ENCODE measurements at places on chromosomes 2 and 18.
A peak's percentile ranks its signal among the peaks of the same experiment; 100 is the strongest.

DNA sequence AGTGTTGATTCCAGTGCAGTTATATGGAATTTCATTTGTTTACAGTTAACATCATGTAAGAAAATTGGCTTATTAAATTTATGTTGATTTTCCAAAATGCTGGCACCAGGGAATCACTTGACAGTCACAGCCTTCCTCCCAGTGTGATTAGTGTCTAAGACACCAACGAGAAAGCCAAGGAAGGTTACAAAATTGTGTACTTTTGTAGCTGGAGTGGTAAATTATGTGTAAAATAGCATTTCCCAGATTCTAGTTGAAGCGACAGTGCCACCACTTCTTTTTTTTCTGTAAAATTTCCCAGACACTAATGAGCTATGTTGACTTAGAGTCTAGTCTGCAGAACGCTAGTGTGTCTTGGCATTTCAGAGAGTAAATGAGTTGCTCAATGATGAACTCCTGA, 101.3 kb downstream of the NCK2 start:
- DNase-seq = no peak

GRCh38 chr2:14903709-14904374, 271.3 kb downstream of the LRATD1 start:
- DNase-seq = peak; percentile 81

DNA sequence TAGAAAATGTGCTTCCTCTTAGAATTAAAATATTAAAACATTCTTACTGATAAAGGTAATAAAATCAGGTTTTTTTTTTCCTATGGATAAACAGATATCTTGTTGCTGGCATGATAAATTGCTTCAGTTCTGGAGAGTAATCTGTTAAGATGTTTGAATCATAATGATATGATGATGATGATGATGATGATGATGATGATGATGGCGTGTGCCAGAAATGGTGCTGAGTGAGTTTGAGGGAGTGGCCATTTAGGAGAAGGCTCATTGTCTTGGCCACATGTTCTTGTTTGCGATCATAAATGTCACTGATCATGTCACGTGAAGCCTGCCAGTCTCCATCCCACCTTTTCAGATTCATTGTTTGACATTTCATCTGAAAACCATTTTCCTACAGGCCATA, 35.0 kb downstream of the ADAM23 start:
- no peak for DNase-seq

DNA sequence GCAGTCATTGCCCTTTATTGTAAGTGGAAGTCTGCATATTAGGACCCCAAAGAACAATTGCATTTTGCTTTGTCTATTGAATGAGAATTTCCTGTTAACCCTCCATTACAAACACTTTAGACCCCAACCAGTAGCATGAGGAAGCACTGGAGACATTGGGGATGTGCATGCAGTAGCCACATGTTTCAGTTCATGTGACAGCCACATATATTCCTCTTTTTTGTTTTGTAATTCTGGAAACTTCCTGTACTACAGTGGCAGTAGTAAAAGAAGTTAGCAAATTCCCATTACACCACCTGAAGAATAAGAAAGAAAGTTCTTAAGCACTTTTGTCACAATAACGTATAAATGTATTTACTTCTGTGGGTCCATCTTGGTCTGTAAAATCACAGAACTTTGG, 281.1 kb upstream of the SLC14A2 start:
- DNase-seq = no peak

DNA sequence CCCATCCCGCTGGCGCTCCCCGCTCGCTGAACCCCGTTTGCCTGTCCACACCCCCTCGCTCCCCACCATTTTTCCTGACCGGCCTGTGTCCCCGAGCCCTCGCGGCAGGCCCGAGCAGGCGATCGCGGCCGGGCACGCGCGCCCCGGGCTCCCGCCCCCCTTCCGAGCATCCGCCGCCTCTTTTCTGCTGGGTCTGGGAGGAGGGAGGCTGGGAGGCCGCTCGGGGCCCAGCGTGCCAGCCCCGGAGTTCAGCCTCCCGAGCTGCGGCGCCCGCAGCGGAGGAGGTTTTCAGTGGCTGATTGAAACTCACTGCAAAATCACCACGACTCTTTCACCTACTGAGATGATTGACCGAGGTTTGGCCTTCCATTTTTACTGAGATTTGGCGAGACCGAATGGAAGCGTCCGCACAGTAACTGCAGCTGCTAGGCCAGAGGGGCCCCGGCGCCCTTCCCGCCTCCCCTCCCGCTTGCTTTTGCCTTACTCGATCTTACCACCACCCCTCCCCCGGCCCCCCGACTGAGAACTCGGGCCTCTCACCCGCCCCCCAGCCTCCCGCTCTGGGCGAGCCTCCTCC, 4.8 kb downstream of the SOX11 start:
- no peak for DNase-seq

DNA sequence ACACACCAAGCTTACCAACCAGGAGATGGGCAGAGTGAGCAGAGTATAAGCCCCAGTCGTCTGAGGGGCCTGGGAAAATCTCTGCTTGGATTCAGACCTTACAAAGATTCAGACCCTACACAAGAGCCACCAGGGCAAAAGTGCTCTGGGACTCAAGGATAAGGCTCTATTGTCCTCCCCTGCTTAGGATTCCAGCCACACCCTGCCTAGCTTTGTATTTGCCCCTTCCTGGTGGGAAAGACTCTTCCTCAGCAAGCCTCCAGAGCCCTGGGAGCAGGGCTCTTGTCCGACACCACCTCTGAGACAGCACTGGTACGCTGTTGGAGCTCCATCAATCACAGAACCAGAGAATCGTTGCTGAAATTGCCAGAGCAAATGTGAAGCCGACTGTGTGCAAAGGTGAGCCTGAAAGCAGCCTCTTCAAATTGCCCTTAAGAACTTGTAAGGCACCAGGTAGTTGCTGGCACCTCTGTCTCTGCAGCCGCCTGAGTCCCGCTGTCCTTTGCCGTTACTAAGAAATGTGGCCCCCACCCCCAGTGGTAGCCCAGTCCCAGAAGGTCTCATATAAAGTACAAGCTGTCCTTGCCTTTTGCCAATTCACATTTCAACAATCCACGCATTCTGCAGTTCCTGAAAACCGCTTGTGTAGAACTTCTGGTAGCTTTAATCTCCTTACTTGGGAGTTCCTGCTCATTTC, 148.7 kb downstream of the CTIF start:
- DNase-seq = peak; percentile 66

DNA sequence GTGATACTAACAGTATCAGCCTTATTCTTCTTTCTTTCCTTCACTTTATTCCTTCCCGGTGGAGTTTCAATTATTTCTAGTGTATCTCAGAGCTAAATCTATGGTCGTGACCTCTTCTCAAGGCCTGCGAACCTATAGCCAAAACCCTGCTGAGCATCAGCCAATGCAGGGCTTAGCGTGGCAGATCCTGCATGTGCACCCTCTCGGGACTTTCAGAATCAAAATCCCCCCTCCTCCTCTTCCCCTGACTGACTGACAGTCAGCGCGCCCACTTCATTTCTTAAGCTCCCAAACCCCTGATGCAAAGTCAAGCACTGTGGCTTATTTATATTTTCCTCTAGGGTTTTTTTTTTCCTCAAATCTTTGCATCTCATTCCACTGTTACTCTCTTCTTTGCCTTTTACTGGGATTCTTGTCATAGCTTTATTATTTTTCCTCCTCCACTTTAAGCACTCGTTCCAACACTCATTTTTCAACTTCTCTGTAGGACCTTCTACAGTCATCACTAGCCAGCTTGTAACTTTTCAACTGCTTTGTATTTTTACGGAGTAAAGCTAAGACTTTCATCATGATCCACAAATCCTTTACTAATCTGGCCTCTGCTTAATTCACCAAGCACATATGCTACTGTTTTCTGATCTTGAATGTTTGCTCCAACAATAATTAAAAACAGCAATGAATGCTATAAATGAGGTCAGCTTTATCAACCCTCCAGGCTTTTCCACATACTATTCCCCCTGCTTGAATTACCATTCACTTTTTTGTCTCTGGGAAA, 896.5 kb upstream of the PIK3C3 start:
- DNase-seq = no peak

GRCh38 chr18:73739098-73739497, 408.5 kb downstream of the FBXO15 start:
- DNase-seq = no peak

DNA sequence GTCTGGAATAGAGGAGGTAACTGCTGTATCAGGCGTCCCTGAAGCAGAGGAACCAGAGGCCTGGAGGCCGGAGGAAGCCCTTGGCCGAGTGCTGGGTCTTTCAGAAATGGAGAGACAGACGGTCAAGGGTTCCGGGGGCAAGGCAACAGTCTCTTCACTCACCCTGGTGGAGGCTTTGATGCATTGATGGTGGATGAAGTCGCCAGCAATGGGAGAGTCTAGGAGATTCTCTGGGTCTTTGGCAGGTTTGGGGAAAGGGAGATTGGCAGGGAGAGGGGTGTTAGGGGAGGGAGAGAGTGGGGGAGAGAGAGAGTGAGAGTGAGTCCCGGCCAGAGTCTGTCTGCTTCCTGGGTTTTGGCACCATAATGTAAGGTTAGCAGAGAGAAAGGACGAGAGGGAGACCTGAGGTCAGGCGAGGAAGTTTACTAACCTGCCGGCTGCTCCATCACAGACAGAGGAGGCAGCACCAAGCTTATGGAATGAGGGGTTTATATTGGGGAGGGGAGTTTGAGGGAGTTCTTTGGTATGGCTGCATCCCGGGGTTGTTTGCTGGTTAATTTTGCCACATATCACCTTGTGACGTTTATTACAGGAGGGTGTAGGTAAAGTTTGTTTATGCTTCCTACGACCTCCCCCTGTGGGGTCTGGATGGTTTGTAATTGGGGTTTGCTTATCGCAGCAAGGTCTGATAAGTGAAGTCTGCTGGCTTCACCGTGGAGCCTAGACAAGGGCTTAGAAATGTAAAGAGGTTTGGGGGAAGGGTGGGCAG, 19.6 kb downstream of the COMMD1 start:
- DNase-seq = no peak

DNA sequence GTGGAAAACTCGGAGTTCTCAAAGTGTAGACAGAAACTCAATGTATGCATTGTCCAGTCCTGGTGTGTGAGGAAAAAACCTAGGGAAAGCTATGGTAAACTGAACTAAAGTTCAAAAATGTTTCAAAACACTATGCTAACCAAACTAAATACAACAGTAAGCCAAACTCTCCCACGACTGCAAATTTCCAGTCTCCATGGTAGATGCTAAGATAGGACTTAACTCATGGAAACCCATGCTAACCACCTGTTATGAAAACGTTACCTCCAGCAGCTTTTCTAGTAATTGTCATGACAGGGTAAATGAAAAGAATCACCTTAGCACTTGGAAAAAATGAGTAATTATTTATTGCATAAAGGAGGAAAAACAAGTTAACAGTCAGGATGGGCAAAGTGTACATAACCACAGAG, 135.7 kb upstream of the EPC2 start:
- DNase-seq = no peak

- no peak for DNase-seq
These were observed 89.4 kb downstream of the SCN3A start for GRCh38 chr2:165114346-165114939.

GRCh38 chr2:32931945-32932709, 14.6 kb upstream of the LTBP1 start:
- DNase-seq = no peak

GRCh38 chr2:151204756-151205155, 56.9 kb downstream of the RBM43 start:
- no peak for DNase-seq

DNA sequence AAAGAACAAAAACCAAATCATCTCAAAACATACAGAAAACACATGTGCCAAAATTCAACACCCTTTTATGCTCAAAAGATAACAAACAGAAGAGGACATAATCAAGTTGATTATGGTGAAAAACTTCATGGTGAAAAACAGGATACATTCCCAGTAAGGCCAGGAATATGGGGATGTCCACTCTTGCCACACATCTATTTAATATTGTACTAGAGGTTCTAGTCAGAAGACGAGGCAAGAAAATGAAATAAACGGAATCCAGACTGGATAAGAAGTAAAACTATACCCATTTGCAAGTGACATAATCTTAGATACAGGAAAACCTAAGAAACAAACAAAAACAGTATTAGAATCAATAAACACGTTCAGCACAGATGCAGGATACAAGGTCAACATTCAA, 40.8 kb downstream of the MAP3K2 start:
- no peak for DNase-seq

DNA sequence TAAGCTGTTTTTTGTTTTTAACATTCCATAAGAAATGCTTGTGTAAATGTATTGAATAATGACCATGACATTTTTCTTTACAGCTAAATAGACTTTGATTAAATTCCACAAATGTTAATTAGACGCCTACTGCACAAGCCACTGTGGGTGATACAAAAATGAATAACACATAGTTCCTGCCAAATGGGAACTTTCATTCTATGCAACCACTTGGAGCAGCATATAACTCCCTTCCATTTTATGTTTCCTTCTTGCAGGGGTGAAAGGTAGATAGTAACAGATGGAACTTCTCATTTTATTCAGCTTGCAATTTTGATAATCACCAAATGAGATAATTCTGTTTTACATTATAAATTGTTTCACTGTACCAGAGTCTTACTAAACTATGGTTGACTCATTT, 70.0 kb upstream of the THUMPD2 start:
- no peak for DNase-seq

- DNase-seq = no peak
These were observed 61.9 kb downstream of the SMCHD1 start for GRCh38 chr18:2717407-2717806.

DNA sequence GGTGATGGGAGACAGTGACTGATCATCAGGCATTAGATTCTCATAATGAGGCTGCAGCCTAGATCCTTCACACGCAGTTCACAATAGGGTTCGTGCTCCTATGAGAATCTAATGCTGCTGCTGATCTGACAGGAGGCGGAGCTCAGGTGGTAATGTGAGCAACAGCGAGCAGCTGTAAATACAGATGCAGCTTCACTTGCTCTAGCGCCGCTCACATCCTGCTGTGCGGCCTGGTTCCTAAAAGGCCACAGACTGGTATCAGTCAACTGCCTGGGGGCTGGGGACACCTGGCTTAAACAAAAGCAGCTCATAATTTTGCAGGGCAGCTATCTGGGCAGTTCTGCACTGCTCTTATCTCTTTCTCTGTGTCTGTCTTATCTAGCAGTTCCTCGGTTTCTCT, 20.4 kb upstream of the CD226 start:
- no peak for DNase-seq

DNA sequence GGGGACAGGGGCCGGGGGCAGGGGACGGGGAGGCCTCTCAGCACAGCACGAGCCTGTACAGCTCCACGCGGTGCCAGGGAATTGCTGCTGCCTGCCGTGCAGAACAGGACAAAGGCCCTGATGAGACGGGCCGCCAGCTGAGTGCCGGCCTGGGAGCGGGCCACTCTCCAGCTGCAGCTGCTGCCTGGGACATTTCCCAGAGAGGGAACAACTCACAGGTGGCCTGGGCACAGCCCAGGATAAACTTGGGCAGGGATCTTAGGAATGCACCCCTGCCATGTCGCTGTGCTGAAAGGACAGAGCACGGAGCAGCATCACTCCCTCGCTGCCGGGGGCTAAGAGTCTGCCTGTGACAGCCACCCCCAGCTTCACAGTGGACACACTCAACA, 38.8 kb downstream of the CENPO start:
- DNase-seq = no peak
